ENCODE measurements at places on chromosomes 16 and 17.

DNA sequence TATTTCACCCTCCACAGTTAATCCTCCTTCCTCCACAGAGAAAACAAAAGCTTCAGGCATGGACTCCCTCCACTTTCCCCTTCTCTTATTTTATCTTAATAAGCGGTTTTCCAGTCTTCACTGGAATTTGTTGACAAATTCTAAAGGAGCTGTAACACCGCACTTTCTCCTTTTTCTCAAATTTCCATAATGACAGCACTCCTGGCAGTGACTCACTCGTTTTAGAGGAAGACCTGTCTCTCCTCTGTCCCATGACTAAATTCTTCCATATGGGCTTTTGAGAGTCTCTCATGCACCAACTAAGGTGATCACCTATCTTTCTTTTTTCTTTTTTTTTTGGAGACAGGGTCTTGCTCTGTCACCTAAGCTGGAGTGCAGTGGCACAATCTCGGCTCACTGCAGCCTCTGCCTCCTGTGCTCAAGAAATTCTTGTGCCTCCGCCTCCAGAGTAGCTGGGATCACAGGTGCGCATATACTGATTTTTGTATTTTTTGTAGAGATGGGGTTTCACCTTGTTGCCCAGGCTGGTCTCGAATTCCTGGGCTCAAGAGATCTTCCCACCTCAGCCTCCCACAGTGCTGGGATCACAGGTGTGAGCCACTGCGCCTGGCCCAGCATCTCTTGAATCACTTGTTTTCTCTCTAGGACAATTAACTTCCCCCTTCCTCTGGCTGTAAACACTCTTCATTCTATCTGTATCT lies 7.7 kb downstream of the ITGAM start:
- DNase-seq: no peak

DNA sequence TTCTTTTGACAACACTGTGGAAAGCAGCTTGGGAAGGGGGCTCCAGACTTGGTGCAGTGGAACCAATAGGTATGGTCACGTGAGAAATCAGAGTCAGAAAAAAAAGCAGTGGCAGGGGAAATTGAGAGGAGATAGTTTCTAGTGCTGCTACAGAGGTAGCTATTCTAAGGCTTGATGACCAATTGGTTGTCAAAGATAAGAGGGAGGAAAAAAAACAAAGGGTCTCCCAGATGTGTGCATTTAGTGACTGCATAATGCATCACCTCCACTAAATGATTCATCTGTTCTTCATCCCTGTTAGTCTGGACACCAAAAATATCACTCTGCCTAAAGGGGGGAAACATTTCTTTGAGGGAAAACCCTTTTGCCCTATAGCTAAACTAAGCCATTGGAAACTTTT lies 56.5 kb downstream of the PIGL start:
- DNase-seq: no peak

GRCh38 chr17:33668516-33668915 lies 375.4 kb upstream of the ASIC2 start:
- no peak for DNase-seq

DNA sequence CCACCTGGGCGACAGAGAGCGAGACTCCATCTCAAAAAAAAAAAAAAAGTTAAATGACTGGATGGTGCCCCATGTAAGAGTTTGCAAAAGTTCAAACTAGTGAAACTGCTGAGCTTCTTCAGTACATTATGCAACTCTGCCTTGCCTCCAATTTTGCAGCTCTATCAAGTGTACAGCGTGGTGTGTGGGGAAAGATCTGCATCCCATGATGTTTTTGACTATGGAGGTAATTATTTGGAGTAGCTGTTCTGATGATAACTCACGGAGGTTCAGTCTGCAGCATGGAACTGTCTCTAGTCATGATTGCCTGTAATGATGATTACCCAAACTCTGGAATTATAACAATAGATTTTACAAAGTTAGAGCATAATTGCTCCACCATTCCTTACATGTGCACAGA lies 149.6 kb downstream of the PITPNC1 start:
- DNase-seq: no peak
